ENCODE measurements at places on chromosomes 4 and X. TPM values are rescaled to one million over a fixed set of nuclear protein-coding genes. Genes with fewer than 3 reads are reported as not detected.
A peak's percentile ranks its signal among the peaks of the same experiment; 100 is the strongest.

GRCh38 chr4:8050555-8051206, 107.9 kb downstream of the ABLIM2 start:
- DNase-seq = peak; percentile 54

GRCh38 chrX:50067435-50068284, 133.1 kb downstream of the AKAP4 start:
- peak; percentile 11 for DNase-seq

DNA sequence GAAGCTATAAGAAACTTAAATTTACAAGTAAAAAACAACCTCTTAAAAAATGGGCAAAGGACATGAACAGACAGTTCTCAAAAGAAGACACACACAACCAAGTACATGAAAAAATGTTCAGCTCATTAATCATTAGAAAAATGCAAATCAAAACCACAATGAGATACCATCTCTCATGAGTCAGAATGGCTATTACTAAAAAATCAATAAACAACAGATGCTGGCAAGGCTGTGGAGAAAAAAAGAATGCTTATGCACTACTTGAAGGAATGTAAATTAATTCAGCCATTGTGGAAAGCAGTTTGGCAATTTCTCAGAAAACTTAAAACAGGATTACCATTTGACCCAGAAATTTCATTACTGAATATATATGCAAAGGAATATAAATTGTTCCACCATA, 666.3 kb upstream of the GRIA3 start:
- no peak for DNase-seq

MAGEE1 gene
- 4.8 TPM for polyA plus RNA-seq

RPGR gene
- polyA plus RNA-seq = 12.9 TPM

DNA sequence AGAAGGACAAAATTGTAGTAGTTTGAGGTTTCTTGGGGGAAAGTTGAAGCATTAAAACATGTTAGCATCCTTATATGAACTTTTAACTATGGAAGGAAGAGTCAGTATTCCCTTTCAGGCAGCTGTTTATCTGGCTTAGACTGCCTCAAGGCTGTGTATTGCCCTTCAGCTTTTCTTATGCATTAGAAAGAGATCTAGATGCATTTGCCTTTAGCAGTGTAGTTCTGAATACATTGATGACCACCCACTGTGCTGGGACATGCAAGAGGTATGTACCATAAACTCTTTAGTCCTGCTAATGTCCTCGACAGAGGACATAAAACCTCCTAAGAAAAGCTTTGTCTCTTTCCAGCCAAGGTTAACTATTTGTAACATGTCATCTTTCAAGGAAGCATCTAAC, 2.9 kb downstream of the FAM200B start:
- no peak for DNase-seq

- DNase-seq = no peak
These were observed 73.0 kb downstream of the FAT4 start for GRCh38 chr4:125387770-125388169.

WAS gene
- 6.1 TPM for polyA plus RNA-seq

- no peak for DNase-seq
These were observed 139.6 kb downstream of the CRLF2 start for GRCh38 chrX:1072637-1073377.

GABRE gene
- 9.1 TPM for polyA plus RNA-seq

SULT1E1 gene
- 0.16 TPM for polyA plus RNA-seq

SPANXA1 gene
- not detected for polyA plus RNA-seq

GRCh38 chr4:25813448-25814106, 49.2 kb downstream of the SEL1L3 start:
- DNase-seq = no peak

PIGA gene
- 6.3 TPM for polyA plus RNA-seq

ADH1B gene
- 864 TPM for polyA plus RNA-seq

FAT4 gene
- 5.2 TPM for polyA plus RNA-seq

- DNase-seq = no peak
These were observed 71.9 kb downstream of the LIMCH1 start for GRCh38 chr4:41609851-41610250.

GRCh38 chrX:9291629-9292028, 173.2 kb upstream of the TBL1X start:
- no peak for DNase-seq

DNA sequence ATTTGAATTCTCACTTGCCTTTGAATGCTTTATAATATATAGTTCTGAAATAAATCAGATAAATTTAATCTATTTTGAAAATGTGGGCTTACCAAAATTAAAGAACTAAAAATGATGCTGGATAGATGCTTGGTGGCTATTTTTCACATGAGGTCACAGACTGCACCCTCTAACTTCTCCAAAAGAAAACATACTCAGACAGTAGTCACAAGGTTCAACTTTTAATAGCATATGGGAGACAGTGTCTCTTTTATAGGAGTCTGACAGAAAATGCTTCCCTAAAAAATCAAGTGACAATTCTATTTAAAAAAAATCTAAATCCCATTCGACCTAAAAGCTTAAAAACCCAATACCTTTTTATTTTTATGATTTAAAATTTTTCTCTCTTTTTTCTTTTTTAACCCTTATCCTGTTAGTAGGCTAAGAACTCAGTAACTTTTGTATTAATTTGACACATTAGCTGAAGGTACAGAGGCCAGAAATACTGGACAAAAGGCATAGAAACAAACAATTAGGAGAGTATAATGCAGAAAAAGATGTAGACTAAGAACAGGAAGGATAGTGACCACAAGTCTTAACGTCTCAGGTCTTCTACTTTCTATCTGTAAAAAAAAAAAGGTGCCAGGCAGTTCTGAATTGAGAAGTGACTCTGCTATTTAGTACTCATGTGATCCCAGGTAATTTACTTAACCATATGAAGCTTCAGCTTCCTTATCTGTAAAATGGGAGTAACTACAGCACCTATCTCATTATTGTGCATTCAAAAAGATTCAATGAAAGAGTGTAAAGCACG, 7.6 kb downstream of the TIGD4 start:
- no peak for DNase-seq

DNA sequence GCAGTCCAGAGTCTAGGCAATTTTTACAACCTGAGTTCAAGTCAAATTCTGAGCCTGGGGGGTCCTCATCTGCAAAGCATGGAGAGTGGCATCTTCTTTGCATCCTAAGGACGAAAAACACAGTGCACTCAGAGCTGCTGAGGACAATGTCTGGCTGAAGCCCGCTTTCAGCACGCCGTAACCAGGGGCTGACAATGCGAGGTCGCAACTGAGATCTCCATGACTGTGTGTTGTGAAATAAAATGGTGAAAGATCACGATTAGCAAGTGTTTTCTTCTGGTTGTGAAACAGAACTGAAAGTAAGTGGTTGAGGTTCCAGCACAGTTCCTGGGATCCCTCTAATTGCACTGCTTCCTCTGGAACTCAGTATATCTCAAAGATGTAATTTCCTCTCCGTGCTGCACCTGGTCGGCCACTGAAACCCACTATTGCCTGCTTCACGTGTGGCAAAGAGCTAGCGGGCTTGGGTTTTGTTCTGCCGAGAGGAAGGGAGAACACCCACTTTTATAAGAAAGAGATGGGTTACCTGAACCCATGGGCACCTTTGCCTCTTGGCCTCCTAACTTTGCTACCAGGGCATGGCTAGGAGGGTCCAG, 7.7 kb upstream of the F11 start:
- DNase-seq = no peak

FDCSP gene
- 0.80 TPM for polyA plus RNA-seq

- DNase-seq = no peak
These were observed 10.2 kb downstream of the CBR4 start for GRCh38 chr4:168999809-169000208.

GRCh38 chr4:155696726-155697125, 30.1 kb downstream of the GUCY1A1 start:
- no peak for DNase-seq

USP9X gene
- 27.4 TPM for polyA plus RNA-seq

- DNase-seq = no peak
These were observed 67.3 kb downstream of the PSAPL1 start for GRCh38 chr4:7367406-7367805.

GRID2 gene
- 0.63 TPM for polyA plus RNA-seq

- DNase-seq = no peak
These were observed 45.9 kb downstream of the PTCHD1 start for GRCh38 chrX:23380581-23380980.

DNA sequence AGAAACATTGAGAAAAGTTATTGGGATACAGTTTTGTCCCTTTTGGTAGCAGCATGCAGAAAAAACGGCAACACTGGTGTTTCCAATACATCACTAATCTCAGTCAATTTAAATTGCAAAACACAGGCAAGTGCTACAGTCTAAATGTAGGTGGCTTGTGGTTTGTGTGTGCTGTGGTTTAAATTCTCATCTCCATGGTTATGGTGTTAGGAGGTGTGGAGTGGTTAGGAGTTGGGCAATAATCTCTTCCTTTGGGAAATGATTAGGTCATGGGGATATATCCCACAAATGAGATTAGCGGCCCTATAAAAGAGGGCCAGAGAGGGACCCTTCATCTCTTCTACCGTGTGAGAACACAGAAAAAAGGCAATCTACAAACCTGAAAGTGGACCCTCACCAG, 1344.3 kb downstream of the ADGRL3 start:
- DNase-seq = no peak

- no peak for DNase-seq
These were observed 370.0 kb downstream of the FBXO8 start for GRCh38 chr4:173913496-173913895.

DNA sequence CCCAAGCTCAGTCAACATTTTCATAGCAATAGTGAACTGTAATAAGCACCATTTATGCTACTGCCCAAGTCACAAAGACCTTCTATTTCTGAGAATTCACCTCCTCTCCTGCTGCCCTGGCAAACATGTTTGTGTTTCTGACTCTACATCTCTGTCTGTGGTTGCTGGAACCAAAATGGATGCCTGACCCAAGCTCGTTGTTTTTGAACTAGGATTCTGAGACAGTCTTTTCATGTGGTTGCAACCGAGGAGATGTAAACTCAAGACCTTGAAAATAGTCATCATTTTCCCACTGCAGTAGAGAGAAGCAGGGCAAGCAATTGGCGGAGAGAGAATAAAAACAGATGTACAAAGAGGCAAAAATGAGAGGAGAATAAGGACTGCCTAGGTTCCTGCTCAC, 160.2 kb downstream of the RAB28 start:
- DNase-seq = no peak

All from urinary bladder (tissue), 4 donors.